ENCODE measurements at places on chromosomes 2 and 18.

DNA sequence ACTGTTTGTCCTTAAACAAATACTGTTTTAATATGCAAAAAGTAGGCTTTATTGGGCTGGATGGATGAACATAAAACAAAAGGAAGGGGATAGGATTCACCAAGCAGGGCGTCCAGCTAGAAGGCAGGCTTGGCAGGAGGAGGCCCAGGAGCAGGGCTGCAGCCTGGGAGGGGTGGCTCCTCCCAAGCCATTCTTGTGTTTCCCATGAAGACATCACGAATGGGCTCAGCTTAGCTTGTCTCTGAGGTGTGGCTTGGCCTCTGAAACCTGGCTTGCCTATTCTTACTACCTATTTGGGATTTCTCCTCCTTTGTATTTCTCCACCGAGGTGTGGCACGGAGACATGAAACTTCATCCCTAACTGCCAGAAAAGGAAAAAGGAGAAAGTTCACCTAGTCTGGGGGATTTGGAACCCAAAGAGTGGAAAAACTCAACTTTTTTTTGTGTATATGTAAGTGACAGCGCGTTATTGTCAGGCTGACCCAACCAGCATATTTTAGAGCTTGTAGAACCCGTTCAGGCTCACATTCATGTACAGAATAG is 481.9 kb upstream of the SPRED2 start:
- no peak for DNase-seq

GRCh38 chr2:105915005-105915558 is 170.4 kb downstream of the NCK2 start:
- DNase-seq = no peak

GRCh38 chr2:109352898-109353689 is 224.1 kb downstream of the SH3RF3 start:
- peak; percentile 30 for DNase-seq

GRCh38 chr2:2528846-2529245 is 197.8 kb upstream of the MYT1L start:
- no peak for DNase-seq

- no peak for DNase-seq
These were observed 82.0 kb downstream of the ZNF516 start for GRCh38 chr18:76412818-76413565.

GRCh38 chr2:44098050-44098449 is 70.6 kb upstream of the PPM1B start:
- no peak for DNase-seq
